H54 (cell line): ENCODE measurements at places on chromosomes 4 and X.

DNA sequence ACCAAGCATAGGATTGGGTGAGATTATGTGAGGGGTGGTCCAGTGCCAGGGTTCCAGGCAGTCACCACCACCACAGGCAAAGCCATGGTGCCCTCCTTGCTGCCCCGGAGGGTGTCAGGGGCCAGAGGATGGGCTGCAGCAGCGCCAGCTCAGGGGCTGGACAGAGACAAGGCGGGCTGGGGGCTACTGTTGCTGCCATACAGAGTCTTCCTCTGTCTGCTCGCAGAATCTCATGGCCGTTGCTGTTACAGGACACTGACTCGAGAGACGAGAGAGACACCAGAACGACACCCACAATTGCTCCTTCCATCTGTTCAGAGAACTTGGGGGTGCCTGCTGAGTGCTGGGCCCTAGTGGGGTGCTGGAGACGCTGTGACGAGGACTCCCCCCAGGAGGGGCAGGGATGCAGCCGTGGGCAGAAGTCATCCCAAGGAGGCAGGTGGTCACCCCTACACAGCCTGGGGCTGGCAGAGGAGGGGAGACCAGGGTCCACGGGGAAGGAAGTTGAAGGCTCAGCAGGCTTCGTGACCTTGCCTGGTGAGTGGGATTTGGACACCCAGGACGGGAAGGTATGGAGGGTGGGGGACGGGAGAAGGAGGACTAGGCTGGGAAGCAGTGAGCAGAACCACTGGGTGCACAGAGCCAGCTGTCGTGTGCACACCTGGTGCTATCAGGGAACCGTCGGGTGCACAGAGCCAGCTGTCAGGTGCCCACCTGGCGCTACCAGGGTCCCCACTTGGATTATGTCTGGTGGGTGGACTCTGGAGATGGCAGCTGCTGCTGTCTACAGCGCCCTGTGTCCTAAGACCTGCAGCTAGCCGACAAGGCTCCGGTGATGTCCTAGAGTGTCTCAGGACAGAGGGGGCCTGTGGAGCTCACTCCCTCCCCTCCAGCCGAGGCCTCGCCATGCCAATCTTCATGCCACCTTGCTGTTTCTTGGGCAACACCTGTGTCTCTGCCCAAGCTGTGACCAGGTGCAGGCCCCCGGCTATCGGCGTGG, 43.9 kb upstream of the HMX1 start:
- no peak for DNase-seq

DNA sequence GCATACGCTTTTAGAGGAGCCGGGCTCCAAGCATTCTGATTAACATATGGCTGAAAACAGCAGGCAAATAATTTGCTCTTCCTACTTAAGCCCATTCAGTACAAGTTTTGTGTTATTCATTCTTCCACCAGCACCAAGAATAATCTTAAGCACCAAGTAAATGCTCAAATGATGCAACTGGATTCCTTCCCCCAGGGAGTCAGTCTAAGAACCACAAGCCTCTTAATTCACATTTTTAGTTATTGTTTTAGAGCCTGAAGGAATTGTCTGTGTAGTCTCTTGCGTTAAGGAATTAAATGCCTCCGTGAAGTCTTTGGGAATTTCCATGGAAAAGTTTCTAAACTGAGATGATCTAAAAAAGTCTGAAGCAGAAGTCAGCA, 61.5 kb upstream of the MAGEB2 start:
- DNase-seq = no peak

GRCh38 chr4:52957835-52958631, 95.9 kb downstream of the RASL11B start:
- no peak for DNase-seq

DNA sequence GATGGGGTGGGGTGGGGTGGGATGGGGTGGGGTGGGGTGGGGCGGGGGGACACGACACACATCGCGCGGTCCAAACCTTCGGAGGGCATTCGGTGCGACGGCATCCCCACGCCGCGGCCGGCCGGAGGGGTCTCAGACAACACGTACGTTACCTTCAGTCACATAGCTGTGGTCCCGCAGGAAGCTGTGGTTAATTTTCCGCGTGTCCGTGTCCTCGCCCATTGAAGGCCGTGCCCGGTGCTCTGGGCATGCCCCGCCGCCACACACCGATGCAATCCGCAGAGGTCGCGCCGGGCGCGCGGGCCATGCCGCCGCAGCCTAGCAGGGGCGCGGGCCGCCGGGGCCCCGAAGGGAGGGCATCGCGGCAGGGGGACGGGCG, 417 bp downstream of the PPP2R2C start:
- DNase-seq = no peak

- DNase-seq = no peak
These were observed 33.2 kb upstream of the MID1IP1 start for GRCh38 chrX:38768079-38768478.

- DNase-seq = peak; percentile 11
These were observed 30.4 kb downstream of the PGRMC1 start for GRCh38 chrX:119266364-119266995.

- DNase-seq = no peak
These were observed 2.0 kb downstream of the DDX3X start for GRCh38 chrX:41335958-41336331.

- no peak for DNase-seq
These were observed 188.5 kb downstream of the APBB2 start for GRCh38 chr4:41025824-41026223.

DNA sequence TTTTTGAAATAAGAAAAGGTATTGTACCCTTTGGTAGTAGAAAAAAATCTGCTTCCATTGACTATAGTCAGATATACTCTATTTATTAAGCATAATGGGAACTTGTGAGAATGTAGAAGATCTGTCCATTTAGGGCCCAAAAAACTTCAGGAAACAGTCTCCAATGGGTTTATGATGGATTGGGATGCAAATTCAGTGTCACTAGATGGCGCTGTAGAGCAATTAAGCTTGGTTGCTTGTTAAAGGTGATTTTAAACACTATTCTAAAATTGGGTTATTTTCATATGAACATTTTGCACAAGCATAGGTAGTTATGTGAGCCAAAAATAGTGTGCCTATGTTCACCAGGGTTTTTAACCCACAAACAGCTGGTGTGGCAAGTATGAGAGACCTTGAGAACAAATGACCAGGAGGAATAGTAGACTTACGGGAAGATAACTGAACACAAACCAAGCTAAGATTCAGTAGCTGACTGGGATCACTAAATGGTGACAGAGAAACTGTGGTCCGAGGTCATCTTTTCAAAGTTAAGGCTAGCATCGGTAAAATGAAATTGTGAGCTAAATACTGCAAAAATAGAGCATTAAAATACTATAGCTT, 80.3 kb upstream of the LSM6 start:
- DNase-seq = no peak

DNA sequence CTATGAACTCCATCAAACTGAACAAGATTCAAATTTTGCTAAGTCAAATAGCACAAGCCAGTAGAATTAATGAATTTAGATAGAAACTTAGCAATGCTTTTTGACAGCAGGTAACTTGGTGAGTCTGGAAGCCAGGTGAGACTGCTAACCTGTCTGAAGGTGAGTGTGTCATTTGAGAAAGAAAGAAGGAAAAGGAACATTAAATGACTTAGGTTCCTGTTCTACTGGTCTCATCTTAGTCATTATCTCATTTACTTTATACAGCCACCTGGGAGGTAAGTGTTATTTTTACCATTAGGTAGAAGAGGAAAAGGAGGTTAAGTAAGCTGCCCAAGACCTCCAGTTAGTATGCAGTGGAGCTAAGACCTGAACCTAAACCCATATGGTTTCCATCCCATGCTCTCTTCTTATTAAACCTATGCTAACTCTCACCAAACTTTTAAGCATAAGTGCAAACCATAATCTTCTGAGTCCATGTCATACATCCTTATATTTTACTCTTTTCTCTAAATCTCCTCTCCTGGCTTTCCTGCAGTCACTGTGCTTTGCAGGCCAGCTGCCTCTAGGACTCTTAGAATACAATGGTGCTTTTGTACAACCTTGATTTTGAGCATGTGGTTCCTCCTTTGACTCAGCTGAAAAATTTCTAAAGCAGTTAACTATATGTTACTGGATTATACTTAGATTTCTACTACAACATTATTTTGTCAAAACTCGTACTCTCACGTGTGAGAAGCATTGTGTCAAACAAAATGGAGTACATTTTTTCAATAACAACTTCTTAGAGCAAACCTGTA, 68.5 kb downstream of the ATP10D start:
- DNase-seq = no peak

DNA sequence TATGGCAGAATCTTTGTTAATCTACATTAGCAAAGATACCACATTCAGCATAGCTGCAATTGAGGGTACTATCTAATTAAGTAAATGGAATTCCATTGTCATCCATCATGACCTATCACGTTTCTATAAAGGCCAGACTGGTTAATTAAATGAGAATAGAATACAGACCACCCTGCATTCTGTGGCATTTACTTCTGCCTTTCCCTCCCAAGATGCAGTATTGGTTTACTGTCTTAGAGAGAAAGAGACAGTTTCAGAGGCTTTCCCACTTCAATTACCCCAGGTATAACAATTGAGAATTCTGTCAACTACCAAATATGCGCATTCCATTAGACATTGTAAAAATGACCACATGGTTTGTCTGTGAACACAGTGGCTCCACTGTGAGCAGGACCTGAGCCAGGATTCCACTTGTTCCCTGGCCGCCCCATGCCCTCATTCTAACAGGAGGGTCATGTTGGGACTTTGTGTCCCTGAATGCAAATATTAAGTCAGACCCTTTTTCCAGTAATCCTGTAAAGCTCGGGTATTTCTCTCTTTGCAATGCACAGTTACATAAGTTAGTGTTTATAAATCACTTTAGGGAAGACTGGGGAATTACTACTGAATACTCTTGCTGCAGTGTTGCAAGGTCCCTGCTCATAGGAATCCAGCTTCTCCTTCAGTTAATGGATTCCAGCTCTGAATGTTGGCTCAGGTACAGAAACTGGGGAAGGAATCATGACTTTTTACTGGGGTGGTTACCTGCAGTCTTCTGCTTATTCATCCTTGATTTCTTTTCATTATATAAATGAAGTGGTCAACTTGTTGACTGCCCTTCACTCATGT, 261.0 kb downstream of the PDGFC start:
- DNase-seq = no peak

GRCh38 chrX:19683358-19683757, 168.1 kb upstream of the MAP3K15 start:
- DNase-seq = no peak

- no peak for DNase-seq
These were observed 24.0 kb downstream of the BTC start for GRCh38 chr4:74770226-74770910.

- no peak for DNase-seq
These were observed 32.7 kb upstream of the GLRA2 start for GRCh38 chrX:14496674-14497073.

GRCh38 chr4:531076-531475, 32.1 kb downstream of the PIGG start:
- no peak for DNase-seq

GRCh38 chr4:71375494-71375893, 36.7 kb downstream of the SLC4A4 start:
- DNase-seq = no peak

DNA sequence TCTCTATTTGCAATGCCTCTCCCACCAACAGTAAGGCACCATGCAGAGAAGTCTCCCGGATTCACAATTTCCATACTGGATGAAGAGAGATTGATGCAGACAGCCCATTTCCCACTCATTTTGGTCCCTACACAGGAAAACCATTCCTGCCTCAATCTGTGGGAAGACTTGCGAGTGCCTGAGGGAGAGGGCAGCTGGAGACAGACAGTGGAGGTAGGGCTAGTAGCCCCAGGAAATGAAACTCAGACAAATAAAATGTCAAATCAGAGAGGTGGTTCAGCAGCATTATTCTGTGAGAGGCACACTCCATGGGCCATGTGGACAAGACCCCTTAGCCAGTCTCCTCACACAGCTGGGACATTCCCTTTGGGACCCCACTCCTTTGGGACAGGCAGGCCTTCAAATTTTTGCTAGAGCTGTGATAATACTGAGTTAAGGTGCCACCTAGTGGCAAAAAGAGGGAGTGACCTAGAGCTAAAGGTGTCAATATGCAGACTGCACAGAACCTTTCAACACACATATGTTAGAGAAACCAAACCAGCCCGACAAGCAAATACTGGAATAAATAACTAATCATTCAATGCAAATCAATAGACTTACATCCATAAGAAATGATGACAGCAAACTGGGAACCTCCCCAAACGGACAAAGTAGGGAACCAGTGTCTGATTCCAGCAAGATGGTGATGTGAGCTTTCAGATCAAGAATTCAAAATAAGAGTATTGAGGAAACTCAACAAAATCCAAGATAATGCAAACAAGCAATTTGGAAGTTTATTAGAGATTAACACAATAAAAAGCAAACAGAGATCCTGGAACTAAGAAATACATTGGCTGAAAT, 1865.3 kb upstream of the AGA start:
- no peak for DNase-seq

DNA sequence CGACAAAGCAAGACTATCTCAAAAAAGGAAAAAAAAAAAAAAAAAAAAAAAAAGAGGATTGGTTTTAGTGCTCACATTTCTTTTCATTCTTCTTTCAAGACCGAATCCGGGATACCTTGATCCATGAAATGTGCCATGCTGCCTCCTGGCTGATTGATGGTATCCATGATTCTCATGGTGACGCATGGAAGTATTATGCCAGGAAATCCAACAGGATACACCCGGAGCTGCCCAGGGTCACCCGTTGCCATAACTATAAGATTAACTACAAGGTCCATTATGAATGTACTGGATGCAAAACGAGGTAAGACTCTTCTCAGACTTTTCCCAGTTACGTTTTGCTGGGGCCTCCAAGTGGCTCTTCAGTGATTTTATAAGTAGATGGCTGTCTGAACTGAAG, 6.1 kb downstream of the CXCR3 start:
- no peak for DNase-seq

DNA sequence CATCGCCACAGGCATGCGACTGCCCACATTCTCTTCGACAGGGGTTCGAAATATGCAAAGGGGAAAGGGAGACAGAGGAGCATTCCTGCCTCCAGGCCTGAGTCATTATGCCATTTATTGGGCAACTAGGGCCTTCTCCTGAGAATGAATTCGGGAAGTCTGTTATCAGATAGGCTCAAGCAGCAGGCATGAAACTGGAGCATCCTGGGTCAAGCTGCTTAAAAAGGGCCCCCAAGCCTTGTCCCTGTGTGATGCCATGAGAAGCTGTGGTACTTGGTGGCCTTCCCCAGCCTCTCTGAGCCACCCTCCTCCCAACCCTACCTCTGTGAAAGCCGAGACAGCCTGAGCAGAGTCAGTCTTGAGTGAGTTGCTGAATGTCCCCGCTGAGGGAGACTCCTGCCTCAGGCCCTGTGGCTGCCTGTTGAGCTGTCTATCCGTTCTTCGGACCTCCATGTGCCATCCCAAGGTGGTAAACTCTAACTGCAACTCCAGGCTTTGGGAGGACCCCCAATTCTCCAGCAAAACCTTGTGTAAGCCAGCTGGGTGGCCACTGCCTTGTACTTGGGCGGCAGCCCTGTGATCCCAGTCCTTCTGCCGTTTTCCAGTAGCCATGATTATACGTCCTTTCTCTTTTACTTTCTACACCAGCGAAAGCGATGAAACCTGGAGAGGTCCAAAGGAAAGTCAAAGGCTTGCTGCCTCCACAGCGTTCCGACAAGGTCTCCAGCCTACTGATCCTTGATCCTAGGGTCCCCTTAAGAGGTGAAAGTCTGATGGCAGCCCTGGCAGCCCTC, 37.7 kb downstream of the NBDY start:
- no peak for DNase-seq

GRCh38 chr4:7212101-7212674, 19.9 kb downstream of the SORCS2 start:
- DNase-seq = no peak
